NCI-H526 (cell line): ENCODE measurements at places on chromosomes 16 and 17.

DNA sequence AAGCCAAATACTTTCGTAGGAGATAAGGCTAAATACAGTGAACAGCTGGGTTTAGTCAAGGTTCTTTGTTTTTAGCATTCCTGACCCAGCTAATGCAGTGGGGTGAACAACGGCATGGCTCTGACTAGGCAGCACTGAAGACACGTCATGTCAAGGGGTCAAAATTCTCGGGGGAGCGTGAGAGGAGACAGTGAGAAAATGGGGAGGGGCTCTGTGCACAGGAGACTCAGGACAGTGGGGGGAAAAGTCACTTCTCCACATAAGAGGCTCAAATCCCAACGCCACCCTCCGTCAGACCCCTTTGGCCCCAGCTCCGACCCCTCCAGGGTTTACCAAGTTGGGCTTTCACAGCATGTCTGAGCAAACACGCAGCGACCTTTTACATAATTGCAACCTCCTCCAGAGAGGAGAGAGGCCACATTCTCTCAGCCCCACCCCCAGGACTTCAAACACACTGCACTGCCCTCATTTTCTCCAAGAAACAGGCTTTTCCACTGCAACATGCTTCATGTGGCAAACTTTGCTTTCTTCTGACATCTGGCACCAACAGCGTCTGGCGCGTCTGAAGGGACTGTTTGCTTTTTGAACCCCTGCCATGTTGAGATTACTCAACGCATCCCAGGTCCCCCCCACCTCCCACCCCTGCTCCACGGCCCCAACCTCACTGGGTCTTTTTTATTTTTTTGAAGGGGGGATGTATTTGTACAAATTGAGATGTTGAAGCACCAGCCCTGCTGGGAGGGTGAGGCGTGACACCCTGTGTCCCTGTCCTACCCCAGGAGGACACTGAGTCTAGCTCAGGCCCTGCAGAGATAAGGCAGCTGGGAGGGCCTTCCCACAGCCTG, 30.0 kb downstream of the AXIN2 start:
- DNase-seq = no peak

DNA sequence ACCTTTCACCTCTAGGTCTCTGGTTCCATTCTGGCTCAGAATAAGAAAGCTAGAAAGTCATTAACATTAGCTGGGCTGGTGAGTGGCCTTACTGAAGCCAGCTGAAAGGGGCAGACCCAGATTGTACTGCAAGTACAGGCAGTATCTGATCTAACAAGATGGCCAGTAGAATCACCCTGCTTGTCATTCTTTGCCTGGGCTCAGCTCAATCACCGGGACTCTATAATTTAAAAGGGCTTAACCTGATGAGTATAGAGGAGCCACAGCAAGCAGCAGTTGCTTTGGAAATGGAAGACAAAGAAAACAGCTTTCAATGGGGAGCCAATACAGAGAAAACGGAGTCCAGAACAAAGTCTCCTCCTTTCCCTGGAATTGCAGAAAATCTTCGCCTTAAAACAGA, 13.6 kb downstream of the CDH8 start:
- DNase-seq = no peak

DNA sequence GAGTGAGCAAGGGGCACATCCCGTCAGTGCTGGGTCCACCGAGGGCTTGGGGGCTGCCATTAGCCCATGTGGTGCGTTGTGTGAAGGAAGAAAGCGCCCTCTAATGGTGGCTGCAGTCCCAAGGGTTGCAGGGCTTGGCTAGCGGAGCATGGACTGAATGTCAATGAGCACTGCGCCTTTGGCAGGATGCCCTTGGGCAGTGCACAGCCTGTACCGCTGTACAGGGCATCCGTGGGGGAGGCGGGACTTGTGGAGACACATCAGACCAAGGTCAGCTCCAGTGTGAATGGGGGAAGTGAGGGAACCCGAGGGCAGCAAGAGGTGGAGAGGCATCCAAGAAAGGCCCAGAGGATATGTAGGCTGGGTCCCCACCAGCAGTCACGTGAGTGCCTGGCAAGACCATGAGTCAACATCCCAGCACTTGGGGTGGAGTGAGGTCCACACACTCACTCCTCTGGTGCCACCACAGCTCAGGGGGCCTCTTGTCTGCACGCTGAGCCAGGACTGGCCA, 75.5 kb upstream of the MED9 start:
- DNase-seq = no peak

- peak; percentile 48 for DNase-seq
These were observed 45.0 kb upstream of the NACA2 start for GRCh38 chr17:61635913-61636432.

- DNase-seq = no peak
These were observed 183.3 kb downstream of the PARN start for GRCh38 chr16:14446796-14447195.

DNA sequence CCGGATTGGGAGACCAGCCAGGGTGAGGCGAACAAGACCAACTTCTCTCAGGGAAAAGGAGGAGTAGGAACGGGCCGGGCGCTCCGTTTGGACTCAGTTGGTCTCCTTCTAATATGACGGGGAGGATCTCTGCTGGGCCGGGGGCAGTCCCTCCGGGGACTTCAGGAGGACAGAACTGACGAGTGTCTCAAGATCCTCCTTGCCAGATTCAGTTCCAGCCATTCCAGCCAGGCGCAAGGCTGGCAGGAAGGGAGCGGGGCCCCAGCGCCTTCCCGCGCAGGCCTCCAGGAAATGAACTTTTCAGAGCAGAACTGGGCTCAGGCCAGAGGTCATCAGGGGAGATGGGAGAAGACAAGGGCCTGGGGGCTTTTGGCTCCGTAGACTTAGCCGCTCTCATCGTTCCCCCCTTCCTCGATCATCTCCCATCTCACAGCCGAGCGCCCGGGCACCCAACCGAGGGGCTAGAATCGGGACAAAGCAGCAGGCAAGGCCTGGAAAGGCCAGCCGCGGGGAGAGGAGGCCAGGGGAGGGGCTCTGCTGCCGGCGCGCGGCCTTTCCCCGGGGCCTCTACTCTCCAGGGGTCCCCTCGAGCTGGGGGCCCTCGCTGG, 1.6 kb downstream of the ZNF423 start:
- no peak for DNase-seq
